ENCODE measurements at places on chromosomes 3 and 15.

DNA sequence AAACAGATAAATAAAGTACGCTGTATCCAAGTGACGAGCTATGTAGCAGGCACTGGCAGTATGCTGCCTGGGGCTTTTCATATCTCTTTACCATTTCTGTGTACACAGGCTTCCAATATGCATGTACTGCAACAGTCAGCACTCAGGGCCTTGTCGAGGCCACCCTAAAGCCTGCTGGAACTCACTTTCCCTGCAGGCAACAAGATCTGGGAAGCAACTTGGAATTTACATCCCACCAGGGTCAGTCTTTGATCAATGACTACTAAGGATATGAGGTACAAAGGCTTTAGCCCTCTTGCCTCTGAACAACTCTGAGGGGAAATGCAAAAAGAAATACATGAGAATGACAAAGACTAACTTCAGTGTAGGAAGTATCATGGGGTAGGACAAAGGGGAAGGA lies 101.8 kb upstream of the ARL6 start:
- DNase-seq: no peak

DNA sequence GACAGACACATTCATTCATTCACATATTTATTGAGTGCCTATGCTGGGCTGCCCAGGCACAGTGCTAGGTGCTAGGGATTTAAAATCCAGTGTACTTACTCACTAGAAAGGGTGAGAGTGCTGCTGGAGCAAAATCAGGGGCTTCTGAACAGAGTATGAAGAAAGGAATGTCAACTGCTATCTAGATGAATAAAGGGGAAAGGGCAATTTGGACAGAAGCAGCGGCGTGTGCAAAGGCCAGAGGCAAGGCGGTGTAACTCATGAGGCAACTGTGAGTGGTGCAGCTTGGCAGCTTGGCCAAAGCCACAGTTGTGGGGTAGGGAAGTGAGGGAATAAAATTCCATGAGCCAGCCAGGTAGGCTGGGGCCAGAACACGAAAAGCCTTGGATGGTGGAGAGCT lies 76.7 kb downstream of the RAD18 start:
- no peak for DNase-seq

GRCh38 chr3:88573472-88573871 lies 423.7 kb downstream of the C3orf38 start:
- DNase-seq: no peak

DNA sequence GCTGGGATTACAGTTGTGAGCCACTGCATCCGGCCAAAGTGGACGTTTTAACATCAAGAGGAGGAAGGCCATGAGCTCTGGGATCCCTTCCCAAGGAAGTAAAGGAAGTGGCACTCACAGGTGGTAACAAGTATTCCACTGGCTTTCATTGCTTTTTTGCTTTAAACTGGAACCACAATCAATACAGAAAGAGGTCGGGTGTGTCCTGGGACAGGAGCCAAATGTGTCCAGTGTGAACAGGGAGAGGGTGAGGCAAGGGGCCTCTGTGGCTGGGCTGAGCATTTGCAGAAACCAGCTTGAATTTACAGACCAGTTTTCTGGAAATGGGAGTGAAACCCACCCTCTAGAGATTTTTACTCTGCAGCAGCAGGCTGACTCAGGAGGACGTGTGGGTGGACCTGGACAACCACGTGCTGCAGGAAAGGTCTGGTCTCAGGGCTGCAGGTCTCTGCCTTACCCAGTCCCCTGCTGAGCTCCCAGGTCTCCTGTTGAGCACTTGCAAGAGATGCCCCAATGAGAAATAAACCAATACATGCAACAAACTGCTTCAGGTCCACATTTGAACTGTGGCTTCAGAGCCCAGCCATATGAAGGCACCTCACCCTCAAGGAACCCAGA lies 42.8 kb upstream of the TMEM115 start:
- no peak for DNase-seq

- DNase-seq: no peak
Measured at GRCh38 chr15:78365917-78366316, 25.8 kb downstream of the CRABP1 start.

DNA sequence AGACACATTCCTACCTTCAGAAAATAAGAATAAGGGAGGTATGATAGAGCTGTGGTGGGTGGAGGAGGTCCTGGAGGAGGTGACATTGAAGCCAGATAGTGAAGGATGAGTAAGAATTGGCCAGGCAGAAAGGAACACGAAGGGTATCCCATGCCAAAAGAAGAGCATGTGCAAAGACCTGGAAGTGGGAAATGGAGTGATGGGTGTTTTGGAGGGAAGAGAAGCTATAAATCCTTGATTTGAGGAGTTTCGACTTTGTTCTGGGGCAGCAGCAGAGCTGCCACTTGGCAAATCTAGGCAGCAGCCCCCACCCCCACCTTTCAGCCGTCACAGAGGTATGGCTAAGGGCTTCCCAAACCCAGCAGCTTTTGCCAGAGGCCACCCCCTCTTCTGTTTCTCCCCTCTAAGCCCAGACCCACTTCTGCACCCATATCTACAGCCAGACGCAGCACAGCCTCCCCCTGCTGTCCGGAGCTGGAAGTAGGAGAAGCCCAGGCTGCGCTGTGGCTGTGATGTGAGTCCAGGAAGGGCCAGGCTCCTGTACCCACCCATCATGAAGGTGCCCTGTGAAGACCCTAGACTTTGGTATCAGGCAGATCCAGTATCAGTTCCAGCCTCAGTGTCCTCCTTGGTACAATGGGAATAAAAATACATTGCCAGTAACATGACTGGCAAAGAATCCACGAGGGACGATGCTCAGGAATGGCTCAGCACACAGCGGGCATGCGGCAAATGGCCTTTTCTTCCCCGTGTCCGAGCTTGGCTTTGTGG lies 188.7 kb upstream of the LINGO1 start:
- DNase-seq: no peak

- no peak for DNase-seq
Measured at GRCh38 chr3:32626631-32627030, 56.0 kb upstream of the DYNC1LI1 start.

DNA sequence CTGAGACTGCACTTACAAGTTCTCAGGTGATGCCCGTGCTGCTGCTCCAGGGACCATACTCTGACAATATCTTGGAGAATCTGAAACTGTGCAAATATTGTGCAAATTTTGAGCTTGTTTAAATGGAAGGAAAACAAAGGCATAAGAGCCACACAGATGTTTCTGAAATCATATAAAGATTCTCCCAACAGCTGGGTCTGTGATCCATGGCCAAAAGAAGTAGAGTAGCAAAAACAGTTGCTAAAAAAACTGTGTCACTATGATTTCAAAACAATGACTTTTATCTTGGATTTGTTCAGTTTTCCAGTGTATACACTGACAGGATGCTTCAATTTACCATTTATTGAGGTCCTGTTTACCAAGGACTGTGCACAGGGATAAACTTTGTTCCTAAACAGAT lies 25.3 kb downstream of the NPTN start:
- no peak for DNase-seq

DNA sequence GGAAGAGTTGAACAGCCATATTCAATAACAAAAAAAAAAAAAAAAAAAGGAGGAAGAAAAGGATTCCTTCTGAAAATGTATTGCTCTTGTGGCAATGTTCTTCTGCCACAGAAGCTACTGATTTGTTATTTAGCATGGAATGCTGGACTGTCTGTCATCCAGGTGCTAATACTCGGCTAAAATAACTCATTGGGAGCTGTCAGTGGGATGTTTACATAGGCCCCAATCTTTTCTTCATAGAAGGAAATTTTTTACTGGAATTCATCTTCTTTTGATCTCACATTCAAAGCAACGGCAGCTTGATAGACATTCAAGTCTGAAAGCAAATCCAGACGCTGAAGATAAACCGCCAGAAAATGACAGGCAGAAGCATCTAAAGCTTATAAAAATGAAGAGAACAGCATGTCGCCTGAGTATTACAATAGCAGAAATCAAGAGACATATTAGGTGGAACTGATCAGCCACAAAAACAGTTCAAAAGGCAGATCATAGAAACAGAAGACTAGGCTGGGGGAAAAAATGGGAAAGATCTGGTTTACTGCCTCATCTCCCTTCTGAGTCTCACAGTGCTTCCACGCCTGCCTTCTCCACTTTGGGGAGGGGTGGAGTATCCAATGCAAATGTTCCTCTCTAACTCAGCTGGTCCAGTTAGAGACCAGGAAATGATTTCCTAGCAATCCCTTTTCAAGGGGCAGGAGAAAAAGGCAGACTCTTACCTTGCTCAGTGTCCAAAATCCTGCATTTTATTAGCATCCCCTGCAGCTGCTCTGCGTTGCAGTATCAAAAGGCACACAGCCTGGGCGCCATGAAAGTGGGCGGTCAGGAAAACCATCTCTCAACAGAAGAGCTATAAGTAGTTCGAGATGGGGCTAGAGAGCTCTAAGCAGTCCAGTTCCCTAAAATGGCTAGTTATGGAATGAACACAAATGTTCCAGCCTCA lies 451.9 kb downstream of the FOXP1 start:
- DNase-seq: no peak

GRCh38 chr3:4826237-4827100 lies 152.8 kb upstream of the BHLHE40 start:
- no peak for DNase-seq

DNA sequence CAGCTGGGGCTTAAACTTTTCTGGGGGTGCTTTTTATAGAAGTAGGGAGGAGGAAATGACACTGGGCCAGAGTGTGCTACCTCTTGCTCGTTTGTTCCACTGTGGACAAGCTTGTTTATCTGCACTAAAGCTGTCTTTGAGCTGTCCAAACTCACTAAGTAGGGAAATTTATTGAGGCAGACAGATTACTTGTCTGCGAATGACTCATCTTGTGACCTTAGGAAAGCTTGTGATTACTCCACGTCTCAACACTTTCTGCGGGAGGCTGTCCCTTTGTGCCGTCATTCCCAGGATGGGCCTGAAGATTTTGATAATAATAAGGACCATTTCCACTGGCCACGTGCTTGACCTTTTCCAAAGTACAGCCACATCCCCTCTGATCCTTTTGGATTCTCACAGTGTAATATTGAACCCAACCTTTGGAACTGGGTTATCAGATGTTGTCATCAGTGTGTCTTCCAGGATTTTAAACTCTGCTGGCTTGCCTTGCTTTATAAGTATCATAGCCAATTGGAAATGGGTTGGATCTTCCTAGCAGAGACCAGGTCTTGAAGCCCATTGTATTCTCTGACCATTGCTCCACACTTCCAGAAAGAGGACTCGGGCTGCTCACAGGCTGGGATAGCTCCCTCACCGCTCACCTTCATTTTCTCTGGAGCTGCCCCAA lies 84.7 kb downstream of the AGBL1 start:
- DNase-seq: no peak

DNA sequence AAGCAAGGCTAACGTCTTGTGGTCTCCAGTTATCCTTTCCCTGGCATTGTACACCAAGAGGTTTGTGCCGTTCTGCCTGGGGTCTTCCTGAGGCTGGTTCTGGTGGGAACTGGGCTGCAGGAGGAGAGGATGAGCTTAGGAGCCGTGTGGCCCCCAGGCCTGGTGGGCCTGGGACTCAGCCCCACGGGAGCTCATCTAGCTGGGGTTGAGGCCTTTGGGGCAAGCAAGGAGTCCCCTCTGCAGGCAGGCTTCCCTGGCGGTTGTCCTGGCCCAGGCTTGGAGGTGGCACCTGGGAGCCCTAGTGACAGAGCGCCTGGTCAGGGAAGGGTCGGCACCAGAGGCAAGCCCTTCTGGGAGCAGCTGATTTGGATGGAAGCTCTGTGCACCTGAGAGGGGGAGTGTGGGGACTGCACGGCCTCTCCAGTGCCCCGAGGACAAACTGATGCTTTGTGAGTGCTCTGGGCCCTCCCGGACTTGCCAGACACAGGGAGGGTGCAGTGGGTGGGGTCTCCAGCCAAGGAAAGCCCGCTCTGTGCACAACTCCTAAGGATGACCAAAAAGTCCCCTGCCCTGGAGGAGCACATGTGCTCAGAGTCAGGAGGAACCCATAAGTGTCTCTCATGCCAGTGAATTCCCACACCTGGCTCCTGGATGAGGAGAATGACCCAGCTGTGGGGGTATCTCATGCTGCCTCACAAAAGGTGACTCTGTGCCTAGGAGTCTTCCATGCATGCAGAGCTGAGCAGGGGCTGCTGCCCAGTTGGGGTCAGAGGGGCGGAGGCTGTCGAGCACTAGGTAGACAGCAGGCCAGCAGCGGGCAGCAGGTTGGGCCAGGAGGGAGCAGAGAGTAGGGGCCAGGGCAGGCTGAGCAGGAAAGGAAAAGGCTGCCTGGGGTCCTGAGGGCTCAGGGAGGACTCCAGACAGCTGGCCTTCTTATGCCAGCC lies 2.7 kb downstream of the PAK6 start:
- DNase-seq: no peak

DNA sequence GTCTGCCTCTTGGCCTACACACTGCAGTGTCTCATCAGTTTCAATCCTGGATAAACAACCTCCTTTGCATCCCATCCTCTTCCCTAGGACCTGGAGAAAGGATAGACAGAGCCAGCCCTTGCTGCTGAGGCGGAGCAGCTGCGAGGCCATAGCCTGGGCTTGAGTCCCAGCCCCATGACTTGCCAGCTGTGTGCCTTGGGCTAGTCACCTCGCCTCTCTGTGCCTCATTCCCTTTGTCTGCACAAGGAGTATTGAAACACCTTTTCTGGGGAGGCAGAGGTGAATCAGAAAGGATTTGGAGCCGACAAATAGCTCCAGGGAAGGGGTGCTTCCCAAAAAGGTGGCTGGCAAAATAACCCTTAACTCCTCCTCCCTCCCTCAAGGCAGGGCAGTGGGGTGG lies 65.0 kb upstream of the SLC6A1 start:
- DNase-seq: no peak

- DNase-seq: no peak
Measured at GRCh38 chr3:188198760-188199327, 44.9 kb downstream of the LPP start.

- DNase-seq: no peak
Measured at GRCh38 chr3:36729204-36730056, 34.9 kb downstream of the DCLK3 start.

- no peak for DNase-seq
Measured at GRCh38 chr3:76016111-76016510, 230.8 kb upstream of the ZNF717 start.
